ENCODE measurements at places on chromosomes 7 and 10.

DNA sequence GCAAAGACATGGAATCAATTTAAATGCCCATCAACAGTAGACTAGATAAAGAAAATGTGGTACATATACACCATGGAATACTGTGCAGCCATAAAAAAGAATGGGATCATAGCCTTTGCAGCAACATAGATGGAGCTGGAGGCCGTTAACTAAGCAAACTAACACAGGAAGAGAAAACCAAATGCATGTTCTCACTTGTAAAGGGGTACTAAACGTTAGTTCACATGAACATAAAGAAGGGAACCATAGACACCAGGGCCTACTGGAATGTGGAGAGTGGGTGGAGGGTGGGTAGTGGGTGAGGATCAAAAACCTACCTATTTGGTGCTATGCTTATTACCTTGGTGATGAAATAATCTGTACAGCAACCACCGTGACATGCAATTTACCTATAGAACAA is 78.4 kb upstream of the GSDME start:
- DNase-seq: no peak

DNA sequence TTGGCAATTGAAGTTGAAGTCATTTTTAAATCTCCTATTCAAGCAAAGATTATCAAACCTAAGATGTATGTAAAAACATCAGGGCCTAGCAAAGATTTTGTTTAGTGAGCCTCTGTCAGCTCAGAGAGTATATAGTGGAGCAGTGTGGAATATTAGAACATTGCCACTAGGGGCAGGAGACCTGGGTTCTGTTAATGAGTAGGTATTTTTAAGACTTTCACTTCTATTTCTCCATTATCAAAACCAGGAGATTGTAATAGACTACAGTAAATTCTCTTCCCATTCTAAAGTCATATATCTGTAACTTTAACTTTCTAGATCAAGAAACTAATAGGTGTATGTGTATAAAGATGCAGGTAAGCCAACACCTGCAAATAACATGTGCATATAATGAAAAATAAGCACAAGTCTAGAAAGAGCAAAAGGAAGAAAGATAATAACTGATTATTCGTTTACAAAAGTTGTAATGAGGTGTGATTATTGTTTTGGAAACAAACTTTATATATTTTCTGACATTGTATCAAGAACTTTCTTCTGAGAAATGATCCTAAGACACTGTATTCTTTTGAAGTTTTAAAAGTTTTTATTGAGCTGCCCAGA is 64.4 kb downstream of the KCND2 start:
- no peak for DNase-seq

GRCh38 chr7:69430384-69431021 is 167.8 kb upstream of the AUTS2 start:
- DNase-seq: peak; percentile 66

DNA sequence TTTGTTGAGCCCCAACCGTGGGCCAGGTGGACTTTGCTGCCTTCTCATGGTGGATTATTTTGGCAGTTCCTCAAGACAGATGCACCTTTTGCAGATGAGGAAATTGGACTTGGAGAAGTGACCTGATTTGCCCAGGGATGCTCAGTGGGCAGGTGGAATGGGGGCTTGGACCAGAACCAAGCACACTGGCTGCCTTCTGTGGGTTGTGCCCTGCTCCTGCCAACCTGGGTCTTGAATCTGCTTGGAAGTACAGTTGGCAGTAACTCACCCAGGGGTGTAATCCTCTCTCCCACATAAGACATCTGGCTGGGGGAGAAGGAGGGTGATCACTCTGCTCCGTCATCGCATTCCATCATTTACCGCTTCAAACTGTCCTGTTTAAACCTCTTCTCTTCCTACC is 110.5 kb upstream of the GPR26 start:
- no peak for DNase-seq

DNA sequence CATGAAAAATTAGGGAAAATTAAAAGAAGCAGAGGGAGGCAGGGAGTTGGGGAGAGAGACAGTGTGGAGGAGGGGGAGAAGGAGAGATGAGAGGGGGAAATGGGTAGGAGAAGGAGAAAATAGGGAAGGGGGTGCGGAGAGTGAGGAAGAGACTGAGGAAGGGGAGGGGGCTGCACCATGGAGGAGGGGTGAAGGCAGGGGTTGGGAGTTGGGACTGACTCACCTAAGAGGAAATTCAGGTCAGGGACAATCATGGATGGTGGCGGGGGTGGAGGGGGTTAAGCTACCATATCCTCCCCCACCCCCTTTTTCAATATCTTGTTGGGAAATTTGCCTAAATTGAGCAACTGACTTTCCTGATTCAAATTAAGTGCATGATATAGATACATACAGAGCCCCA is 8.0 kb downstream of the GRK5 start:
- DNase-seq: no peak

GRCh38 chr7:108423089-108423989 is 32.9 kb downstream of the NRCAM start:
- no peak for DNase-seq

DNA sequence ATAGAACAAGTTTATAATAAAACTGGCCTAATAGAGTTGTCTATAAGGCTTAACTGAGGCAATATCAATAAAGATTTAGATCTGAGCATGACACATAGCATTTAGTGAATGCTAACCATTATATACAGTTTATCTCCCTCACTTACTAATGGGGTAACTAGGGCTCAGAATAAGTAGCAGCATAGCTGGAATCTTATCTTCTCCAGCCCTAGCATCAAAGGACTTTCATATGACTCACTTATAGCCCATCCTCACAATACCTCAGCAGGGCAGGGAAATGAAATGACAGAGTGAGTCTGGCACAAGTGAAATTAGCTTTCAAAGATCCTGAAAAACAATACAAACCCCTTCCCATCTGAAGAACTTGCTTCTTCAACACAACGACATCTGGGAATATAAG is 362.9 kb downstream of the KIF20B start:
- DNase-seq: no peak

GRCh38 chr7:70270149-70270548 is 671.9 kb downstream of the AUTS2 start:
- no peak for DNase-seq

DNA sequence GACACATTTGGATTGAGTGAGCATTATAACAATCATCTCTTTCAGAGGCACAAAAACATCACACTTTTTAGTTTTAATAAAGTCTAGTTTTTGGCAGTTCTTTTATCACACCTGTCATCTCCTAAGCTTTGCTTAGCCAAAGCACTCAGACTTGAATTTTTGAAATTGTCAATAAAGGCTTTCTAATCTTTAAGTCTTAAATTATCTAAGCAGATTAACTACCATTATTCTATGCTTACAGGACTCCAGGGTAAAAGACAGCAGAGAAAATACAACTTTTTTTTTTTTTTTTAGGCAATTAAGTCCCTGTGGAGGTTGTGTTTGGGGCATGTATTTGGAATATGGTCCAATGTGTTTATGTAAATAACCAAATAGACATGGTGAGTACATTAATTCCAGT is 17.6 kb upstream of the DLX6 start:
- no peak for DNase-seq

GRCh38 chr10:122267849-122268737 is 3.0 kb upstream of the BTBD16 start:
- peak; percentile 62 for DNase-seq

All from BE2C (cell line).